Activated CD4-positive, alpha-beta T cell treated with anti-CD3 and anti-CD28 coated beads, Interleukin-2, Interleukin-6, amounts not matched to agents 100 ng/mL and 50 ng/mL, durations not matched to agents 16 hours and 8 hours (primary cell): ENCODE measurements at places on chromosomes 7 and 10.

DNA sequence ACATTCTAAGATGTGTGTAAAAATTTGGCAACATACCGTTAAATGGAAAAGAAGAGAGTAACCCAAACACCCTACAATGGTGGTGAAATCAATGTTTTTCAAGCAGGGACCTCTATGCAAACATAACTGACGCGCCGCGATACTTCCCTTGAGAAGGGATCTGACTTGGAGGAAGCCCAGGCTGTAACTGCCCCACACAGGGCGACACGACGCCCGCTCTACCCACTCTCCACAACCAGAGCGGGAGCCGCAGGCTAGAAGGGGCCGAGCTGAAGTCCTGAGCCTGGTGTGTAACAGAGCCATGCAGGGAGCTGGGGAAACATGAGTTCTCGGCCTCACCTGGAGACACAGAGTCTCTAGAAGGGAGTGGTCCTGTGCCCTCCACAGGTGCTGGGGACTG, 120.2 kb downstream of the FAM53B start:
- no peak for DNase-seq

- no peak for DNase-seq
Measured at GRCh38 chr7:121198502-121198901, 130.3 kb upstream of the WNT16 start.

- no peak for DNase-seq
Measured at GRCh38 chr10:48982584-48982983, 42.9 kb upstream of the LRRC18 start.

GRCh38 chr7:26673271-26673670, 191.1 kb downstream of the SKAP2 start:
- no peak for DNase-seq
